GM06990 (cell line): ENCODE measurements at places on chromosomes 1 and 21.

DNA sequence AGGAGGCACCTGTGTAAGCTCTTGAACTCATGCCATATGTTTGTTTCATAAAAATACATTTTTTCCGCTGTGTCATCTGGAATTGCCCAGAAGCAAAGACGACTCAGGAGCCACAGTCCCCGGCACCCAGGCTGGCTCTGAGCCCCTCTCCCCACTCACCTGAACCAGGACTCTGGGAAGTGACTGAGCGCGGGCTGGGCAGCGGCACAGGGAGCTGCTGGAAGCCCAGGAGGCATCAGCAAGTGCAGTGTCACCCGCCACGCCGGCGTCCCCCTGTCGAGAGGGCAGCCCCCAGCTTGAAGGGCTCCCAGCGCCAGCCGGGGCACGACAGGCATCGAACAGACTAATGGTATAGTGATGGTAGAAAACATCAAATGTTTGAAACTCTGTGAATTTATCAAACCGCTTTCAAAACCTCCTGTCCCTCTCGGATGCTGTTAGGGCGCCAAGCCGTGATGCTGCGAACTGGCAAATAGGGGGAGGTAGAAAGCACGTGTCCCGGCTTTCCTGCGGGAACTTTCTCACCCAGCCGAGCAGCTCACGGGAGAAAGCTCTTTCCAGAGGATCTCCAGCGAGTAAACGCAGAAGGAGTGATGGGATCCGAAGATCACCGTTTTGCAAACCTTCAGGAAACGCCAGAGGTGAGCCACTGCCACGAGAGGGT is 57.8 kb upstream of the COL18A1 start:
- no peak for DNase-seq

DNA sequence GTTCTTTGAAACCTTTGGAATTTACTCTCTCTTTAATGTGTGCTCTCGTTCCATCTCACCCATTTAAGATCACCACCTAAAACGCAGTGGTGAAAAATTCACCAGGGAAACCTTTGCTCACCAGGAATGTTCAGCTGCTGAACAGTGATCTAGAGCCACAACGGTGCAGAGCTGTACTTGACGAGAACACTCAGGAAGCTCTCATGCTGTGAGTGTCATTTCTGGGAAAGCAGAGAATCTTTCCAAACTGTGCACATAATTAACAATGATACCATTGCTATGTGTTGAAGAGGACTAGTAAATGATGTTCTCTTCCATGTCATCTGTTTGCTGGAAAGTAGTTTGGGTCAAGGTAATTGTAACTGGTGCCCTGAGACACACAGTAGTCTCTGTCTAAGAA is 117.1 kb downstream of the ZZZ3 start:
- DNase-seq, result no peak

DNA sequence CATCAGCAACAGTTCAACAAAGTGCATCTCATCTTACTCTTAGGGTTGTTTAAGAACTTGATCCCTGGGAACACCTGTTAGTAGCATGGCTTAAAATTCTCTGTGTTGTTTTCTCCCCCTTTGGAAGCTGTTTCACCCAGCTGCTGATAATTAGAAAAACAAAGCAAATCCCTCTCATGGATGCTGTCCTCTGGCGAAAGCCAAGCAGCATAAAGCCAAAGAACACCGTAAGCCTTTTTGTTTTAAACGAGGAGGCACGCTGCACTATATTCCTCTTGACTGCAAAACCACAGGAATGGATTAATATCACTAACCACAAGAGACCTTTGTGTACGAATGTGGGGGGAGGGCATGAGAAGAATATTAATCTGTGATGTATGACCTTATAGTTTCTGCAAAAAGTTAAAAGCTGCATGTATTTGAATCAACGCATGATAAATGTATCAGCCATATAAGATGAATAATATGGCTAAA is 923.2 kb downstream of the LTN1 start:
- DNase-seq, result no peak

DNA sequence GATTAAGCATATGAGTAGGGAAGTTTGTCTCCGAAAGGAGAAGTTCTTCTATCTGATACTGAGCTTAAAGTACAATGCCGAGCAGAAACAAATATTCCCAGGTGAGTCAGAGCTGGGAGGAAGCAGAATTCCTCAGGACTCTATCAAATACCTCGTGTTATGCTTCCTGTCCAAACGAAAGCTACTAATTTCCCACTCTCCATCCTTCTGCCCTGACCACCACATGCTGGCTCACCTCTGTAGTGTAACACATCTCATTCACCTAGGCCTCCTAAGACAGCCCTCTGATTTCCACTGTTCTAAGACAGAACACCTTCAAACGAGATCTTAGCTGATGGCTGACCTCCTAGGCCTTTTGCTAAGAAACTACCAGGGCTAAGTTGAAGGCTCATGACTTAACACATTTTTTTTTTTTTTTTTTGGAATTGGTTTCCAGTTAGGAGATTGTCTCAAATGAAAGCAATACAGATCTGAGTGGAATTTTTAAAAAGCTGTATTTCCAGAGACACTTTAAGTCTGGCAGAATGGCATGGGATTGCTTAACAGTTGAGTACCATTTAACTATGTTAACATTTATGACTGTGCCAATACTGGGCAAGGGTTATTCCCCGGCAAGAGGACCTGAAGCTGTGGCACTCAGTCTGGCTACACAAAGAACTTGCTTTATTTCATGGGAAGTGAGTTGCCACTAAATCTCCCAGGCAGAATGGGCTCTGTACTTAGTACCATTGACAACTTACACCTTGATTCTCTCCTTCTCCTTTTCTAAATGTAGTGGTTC is 583.4 kb downstream of the DPYD start:
- no peak for DNase-seq

- DNase-seq, result no peak
These were observed 316.9 kb upstream of the SGIP1 start for GRCh38 chr1:66217021-66217420.

DNA sequence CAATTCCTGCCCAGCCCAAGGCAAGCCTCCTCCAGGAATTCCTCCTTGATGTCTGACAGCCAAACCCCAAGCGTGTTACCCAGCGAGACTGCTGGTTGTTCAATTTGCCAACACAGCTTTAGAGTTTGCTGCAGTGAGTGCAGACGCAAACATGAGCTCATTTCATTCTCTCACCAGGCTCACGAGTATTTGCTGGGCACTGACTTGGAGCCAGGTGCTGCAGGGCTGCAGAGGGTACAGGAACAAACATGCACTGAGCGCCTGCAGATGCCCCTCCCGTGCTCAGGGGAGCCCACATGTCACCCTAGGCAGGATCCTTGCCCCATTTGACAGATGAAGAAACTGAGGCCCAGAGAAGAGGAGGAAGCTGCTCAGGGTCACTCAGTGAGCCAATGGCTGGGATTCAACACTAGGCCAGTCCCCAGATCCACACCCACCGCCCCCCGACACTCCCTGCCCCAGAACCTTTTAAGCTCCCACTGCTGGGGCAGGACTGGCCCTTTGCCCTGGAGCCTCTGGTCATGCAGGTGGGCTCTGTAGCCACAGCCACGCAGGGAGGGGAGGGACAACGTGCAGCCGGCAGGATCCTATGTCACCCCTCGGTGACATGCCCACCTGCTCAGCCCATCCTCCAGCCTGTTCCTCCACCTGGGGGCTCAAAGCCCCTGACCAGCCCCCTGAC is 363.7 kb downstream of the MATN1 start:
- DNase-seq, result no peak

- no peak for DNase-seq
These were observed 249.4 kb downstream of the PLPP3 start for GRCh38 chr1:56329970-56330369.

DNA sequence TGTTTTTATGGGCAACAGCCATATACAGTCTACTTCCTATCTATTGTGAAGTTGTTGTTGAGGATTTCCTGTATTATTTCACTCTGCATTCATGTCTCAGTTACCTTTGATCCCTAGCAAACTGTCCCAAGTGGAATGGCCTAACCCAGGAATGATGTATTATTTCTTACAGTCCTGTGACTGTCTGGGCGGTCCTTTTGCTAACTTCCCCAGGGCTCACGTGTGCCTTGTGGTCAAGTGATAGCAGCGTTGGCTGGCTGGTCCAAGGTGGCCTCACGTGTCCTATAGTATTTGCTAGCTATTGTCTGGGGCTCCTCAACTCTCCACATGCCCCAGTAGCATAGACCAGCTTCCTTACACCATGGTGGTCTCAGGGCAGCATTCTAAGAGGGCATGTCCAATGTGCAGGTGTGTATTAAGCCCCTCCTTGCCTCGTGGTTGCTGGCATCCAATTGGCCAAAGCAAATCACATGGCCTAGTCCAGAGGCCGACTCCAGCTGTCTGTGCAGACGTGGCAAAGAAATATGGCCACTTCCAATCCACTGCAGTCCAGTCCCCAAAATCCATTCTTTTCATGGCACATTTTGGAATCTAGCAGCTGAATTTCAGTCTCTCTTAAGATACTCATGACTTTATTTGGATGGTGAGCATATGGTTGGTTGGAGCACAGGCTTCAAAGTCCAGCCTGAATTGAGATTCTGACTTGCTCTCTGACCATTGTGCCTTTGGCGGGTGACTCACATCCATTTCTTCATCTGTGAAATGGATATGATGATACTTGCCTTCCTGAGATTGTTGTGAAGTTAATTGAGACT is 94.1 kb downstream of the GALNT2 start:
- no peak for DNase-seq

DNA sequence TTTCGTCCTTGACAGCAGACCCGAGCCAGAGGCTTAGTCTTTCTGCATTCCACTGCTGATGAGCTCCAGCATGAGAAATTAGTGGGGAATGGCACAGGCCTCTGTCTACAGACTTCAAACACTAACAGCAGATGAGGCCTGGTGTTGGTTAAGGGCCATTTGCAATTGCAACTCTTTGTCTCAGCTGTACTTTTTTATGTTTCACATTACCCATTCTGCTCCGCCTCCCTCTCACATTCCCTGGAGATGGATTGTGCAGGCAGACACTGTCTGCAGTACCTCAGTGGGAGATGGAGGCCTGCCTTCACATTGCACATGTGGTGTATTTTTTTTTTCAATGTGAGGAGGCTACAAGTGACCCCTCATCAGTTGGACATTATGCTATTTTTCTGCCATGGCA is 370.2 kb downstream of the DUSP10 start:
- no peak for DNase-seq

GRCh38 chr1:12231276-12231595 is 1.4 kb downstream of the VPS13D start:
- DNase-seq, result no peak

DNA sequence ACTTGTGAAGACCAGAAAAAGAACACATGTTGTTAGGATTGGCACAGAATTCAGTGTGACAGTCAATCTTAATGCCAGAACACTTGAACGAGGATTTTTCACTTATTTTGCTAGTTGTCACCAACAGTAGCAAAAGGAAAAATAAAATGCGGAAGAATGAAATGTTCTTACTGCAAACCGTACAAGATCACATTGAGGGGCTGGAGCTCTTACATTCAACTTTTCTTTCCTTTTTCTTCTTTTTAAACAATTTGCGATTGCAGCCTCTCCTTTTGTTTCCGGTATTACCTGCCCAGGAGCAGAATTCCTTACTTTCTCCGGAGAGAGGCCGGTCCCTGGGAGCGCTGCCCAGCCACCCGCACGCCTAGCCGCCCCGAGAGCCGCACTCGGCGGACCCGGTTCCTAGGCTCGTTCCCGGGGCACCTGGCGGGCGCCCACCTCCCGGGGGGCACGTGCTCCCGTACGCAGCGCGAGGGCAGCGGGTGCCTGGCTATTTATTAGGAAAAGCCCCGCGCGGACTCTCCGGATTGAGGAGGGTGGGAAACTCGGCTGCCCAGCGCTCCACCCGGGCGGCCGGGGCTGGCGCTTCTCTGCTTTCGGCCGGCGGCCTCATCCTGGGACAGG is 1.2 kb upstream of the CAMTA1 start:
- no peak for DNase-seq

- DNase-seq, result no peak
These were observed 5.4 kb downstream of the CDC42 start for GRCh38 chr1:22057861-22058260.

- DNase-seq, result no peak
These were observed 37.2 kb downstream of the DSCAM start for GRCh38 chr21:40809673-40810197.
